ENCODE measurements at places on chromosomes 1 and 21.

DNA sequence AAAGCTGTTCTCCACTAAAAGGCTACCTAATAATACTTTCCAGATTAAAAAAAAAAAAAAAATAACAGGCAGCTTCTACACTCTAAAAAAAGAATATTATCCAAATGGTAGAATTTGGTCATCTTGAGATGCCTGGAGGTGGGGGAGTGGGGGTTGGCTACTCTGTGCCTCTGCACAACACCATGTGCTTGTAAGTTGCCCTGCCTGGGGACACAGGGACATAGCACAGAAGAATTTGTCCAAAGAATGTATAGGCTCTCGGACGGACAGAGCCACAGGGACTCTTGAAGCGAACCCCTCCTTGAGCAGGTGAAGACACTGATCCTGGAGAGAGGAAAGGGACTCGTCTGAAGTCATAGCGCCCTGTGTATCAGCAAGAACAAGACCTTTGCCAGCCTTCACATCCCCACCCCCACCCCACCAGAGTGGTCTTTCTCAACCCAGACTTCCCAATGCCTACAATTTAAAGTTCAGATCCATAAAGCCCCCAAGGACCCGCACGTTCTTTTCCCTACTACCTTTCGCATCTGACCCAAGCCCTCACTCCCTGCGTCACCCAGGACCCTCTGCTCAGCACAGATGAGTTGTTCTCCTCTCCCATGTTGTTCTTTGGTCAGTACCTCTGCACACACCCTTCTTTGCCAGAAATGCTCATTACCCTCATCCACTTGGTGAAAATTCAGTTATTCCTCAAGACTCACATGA is 72.6 kb downstream of the LGR6 start:
- DNase-seq, result no peak

DNA sequence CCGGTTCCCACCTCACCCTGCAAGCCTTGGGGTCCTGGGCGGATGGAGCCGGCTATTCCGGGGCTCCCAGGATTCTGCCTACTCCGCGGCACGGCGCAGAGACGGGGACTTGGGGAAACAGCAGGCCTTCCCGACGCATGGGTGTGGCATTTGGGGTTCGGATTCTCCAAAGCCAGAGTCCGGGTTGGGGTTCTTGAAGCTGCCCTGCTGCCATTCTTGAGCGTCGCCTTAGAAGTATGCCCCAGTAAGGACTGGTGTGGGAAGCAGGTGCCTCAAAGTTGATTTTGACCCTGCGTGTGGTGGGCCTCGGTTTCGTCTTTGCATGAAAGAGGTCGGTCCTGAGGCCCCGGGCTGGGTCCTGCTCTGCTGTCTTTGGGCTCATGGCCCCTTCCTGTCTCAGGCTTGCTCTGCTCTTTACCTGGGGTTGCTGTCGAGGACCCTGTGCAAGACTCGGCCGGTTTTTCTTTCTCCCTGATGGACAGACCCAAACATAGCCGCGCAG is 696 bp downstream of the GUK1 start:
- DNase-seq, result no peak

- DNase-seq, result no peak
Measured at GRCh38 chr1:204178487-204179281, 12.5 kb upstream of the REN start.

- no peak for DNase-seq
Measured at GRCh38 chr1:214264196-214264595, 16.8 kb upstream of the SMYD2 start.

DNA sequence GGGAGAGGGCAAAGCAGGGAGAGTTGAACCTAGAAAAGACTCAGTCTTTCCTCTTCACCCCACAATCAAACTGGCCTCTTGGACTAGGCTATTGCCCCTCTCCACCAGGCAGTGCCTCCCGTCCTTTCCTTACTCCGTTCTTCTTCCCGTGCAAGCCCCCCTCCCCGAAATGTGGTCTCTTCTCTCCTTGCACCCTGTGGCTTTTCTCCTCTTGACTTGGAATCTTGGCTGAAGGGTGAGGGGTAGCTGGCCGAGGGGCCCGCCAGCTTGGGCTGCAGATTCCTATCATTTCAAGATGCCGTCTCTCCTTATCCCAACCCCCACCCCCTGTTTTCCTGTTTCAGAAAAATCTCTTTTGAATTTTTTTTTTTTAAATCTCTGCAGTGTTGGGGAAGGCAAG is 1.6 kb downstream of the WNT2B start:
- no peak for DNase-seq

GRCh38 chr1:75795703-75796193 is 934 bp upstream of the MSH4 start:
- DNase-seq, result no peak

GRCh38 chr21:39348355-39349210 is at the start of gene HMGN1:
HMGN1 (minus strand) TSS chr21:39349088; CDS start chr21:39348917, 171 bp downstream.
- DNase-seq, result peak; percentile 86

Measured in cerebellum (tissue), 4 donors.